ENCODE measurements at places on chromosomes 1 and 21.

- DNase-seq: no peak
Observed at GRCh38 chr1:86567878-86568277, 21.0 kb downstream of the CLCA4 start.

DNA sequence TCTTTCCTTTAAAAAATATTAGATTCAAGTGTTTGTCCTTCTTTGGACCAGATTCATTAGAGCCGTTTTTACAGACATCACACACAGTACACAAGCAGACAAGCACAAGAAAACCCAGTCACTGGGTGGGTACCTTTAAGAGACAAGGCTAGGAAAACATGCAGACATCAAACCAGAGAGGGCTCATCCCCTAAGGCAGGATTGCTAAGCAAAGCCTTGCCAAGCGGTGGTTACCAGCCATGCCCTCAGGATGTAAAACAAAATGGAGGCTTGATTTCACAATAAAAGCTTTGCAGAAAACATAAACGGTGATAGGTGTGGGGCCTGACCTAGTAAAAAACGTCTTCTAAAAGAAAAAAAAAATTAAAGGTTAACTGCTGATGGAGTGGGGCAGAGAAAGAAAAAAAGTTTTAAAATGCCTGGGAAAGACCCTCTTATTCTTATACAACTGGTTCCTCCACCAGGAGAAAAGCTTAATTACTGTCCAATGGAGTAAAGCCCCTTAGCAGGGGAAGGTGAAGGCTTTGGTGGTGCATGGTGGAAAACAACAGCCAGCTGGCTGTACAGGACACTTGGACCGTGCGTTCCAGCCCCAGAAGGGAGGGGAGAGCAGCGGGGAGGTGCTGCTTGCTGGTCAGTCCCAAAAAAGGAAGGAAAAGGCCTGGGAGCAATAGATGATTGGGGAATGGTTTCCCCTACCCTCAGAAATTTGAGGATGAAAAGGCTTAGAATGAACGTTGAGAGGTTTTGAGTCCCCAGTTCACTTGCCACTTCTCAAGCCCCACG lies 30.4 kb upstream of the FMO1 start:
- no peak for DNase-seq

GRCh38 chr1:77533660-77534305 lies 148.7 kb downstream of the ZZZ3 start:
- DNase-seq: no peak

GRCh38 chr1:26744075-26744959 lies 43.4 kb upstream of the PIGV start:
- peak; percentile 36 for DNase-seq

GRCh38 chr1:46180082-46180616 lies 3.9 kb upstream of the P3R3URF start:
- DNase-seq: no peak

DNA sequence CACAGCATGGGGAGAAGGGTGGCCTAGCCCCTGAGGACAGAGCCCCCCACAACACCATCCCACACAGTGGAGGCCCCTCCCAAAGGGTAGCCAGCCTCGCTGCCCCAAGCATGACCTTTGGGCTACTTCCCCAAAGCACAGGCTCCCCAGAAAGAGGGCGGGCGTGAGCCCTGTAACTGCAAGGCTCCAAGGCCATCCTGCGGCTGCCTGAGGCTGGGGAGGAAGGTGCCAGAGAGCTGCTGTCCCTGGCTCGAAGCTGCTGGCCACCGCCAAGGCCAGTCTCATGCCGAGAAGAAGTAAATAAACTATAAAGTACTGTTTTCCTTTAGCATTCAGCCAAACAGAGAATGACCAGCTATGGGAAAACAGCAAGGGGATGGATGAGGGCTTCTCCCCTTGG lies 27.5 kb downstream of the UBASH3A start:
- no peak for DNase-seq

- no peak for DNase-seq
Observed at GRCh38 chr1:33005838-33006421, 30.8 kb downstream of the AK2 start.

GRCh38 chr1:26826261-26827105 lies at the start of gene ZDHHC18:
Gene ZDHHC18 (plus strand): TSS chr1:26826688. CDS start chr1:26826805, 117 bp downstream.
- DNase-seq: no peak

- no peak for DNase-seq
Observed at GRCh38 chr1:98813738-98814309, 152.3 kb downstream of the SNX7 start.

GRCh38 chr1:159311679-159312078 lies 9.5 kb downstream of the FCER1A start:
- no peak for DNase-seq

DNA sequence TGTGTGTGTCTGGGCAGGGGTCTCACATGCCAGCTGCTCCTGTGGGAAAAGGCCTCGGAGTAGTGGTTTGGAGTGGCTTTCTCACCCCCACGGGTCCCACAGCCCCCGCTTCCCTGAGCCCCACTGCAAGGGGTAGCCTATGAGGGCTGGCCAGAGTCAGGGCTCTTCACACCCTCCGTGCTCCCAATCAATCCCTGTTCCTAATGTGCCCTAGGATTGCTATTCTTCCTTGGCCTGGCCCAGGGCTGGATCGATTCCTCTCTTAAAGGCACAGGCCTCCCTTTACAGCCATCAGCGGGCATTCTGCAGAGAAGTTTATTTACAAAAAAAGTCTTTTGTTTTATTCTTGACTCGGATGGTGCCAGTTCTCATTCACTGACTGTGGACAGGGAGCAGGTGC lies 19.3 kb upstream of the ACTL8 start:
- no peak for DNase-seq

DNA sequence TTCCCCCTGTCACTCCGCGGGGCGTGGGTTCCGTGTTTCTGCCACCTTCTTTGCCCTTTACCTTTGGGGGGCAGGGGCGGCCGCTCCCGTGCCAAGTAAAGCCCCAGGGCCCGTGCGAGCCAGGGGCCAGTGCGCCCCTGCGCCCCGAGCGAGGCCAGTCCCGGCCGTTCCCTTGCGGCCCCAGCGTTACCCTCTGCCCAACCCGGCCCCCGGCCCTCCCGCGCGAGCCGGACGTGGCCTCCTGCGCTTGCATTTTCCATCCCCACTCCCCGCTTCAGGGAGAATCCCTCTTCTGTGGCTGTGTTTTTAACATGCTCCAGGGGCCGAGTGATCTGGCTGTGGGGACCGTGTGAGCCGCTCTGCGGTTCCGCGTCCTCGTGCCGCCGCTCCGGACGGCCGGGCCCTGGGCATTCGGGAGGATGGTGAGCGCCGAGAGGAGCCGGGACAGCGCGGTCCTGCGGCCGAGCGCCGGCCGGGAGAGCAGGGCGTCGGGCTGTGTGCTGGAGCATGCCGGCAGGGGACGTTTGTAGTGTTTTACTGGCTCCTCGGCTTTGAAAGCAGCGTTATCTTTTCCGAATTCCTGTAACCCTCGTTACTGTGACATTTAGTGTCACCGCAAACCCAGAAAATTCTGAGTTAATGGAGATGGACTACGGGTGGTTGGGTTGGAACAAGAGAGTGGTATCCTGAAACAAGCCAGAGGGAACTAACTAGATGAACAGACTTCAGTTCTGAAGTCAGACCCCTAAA lies 1.0 kb downstream of the GALNT2 start:
- no peak for DNase-seq

DNA sequence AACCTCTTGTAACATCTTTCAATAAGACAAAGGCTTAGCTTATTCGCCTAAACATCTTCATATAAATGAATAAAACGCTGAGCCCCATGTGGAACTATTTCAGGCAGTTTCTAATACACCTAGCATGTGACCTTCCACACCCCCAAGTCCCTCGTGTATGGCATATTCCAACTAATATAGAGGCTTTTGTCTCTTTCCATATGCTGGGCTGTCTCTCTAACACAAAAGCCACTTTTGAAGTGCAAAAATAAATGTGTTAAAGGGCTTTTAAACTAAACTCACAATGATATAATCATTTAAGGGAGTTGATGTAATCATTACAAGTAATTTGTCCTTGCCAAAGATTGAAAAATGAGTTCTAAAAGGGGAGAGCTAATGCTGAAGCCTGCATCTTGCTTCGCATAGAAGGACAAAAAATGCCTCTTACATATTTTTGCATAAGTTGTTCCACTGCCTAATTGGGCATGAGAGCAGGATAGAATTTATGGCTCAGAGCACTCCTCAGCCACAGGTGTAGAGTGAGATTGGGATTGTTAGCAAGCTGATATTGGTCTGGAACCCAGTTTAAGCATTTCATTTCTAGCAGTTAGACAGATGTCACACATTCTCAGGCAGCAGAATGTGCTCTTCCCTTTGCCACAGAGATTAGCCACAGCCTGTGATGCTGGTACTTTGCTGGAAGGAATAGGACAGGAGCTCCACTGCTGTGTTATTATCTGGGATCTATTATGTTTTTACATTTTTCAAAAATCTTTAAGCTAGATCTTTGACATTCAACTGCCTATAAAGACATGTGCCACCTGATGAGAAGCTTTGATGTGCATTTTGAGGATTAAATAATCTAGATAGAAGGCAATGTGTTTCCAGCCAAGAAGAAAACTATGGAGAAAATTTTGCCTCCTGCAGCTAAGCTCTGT lies 1044.4 kb downstream of the ADGRL2 start:
- no peak for DNase-seq

DNA sequence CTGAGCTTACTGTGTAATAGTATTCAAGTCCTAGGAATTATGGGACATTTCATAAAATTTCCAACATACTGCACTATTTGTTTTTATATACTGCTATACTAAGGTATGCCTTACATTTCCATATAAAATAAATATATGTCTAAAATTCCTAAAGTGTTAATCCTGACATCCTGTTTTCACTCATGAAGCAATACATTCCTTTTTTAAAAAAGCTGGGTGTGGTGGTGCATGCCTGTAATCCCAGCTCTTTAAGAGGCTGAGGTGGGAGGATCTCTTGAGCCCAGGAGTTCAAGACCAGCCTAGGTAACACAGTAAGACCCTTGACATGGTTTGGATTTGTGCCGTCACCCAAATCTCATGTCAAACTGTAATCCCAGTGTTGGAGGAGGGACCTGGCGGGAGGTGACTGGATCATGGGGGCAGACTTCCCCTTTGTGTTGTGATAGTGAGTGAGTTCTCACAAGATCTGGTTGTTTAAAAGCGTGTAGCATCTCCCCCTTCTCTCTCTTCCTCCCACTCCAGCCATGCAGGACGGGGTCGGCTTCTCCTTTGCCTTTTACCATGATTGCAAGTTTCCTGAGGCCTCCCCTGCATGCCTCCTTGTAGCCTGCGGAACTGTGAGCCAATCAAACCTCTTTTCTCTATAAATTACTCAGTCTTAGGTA lies 5.8 kb downstream of the CDC42BPA start:
- DNase-seq: no peak

- no peak for DNase-seq
Observed at GRCh38 chr21:46482225-46482845, 23.6 kb downstream of the DIP2A start.

GRCh38 chr1:3135073-3135702 lies 66.2 kb downstream of the PRDM16 start:
- DNase-seq: no peak

DNA sequence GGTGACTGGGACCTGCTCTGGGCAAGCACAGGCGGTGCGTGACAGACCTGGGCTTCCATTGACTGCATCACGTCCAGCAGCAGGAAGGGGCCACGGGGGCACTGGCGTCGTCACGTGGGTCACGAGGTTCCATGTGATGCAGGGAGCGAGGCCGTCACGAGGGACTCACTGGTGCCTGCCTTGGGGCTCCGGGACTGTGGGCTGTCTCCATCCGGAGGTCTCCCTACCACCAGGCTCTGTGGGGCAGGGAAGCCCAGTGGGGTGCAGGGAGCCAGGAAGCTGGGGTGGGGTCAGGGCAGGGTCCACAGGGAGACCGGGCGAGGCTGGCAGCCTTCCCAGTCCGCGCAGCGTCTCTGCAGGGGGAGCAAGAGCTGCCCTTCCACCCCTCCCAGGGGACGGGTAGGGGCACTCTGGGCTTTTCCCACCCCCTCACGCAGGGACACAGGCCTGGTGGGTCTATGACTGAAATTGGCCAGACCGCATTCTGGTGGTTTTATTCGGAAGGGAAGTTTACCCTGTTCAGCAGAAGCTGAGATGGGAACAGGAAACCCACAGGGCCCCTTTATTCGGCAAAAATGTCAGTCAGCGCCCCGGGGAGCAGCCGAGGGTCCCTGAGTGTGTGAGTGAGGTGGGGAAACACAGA lies 416 bp upstream of the TNFRSF14 start:
- DNase-seq: no peak

- no peak for DNase-seq
Observed at GRCh38 chr1:40886318-40887011, 24.3 kb upstream of the CITED4 start.

DNA sequence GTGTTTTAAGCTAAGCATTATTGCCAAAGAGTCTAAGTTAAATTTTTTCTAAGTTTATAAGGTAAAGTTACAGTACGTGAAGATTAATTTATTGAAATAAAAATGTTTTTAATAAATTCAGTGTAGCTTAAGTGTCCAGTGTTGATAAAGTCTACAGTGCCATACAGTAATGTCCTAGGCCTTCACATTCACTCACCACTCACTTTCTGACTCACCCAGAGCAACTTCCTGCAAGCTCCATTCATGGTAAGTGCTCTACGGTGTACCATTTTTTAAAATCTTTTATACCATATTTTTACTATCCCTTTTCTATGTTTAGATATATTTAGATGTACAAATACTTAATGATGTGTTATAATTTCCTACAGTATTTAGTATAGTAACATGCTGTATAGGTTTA lies 173.2 kb downstream of the CACNA1E start:
- DNase-seq: no peak

- no peak for DNase-seq
Observed at GRCh38 chr1:171126504-171126903, 35.8 kb downstream of the FMO3 start.

DNA sequence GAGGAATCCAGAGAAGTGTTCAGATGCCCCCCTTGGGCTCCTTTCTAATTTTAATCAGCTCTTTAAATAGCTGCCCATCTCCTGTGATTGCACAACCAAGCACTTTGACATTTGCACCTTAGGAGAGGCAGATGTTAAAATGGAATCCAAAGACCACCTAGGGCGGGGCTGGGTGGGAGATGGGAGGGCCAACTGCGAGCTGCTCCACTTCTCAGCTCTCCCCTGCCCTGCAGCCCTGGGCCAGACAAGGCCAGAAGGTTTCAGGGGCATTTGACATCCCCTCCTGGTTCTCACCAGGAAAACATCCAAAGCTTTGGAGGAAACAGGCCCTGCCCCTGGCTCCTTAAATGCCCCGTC lies 106.9 kb downstream of the DHRS3 start:
- DNase-seq: no peak

DNA sequence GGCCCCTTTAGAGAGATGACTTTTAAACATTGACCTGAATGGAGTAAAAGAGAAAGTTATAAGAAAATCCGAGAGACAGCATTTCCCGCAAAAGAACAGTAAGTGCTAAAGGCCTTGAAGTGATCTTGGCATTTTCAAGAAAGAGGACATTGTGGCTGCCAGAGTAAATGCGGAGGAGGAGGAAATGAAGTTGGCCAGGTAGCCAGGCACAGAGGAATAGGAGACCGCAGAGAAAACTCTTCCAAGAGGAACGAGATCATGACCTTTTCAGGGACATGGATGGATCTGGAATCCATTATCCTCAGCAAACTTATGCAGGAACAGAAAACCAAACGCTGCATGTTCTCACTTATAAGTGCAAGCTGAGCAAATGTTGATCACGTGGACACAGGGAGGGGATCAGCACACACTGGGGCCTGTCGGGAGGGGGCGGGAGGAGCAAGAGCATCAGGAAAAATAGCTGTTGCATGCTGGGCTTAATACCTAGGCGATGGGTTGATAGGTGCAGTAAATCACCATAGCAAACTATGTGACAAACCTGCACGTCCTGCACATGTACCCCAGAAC lies 49.7 kb downstream of the EEIG2 start:
- no peak for DNase-seq

- no peak for DNase-seq
Observed at GRCh38 chr1:59007820-59008598, 224.2 kb upstream of the JUN start.

GRCh38 chr21:42332557-42333317 lies 17.5 kb upstream of the TFF3 start:
- DNase-seq: no peak

- no peak for DNase-seq
Observed at GRCh38 chr1:158121604-158122254, 59.0 kb upstream of the CD1D start.

All from epithelial cell of proximal tubule (primary cell).